Stimulated activated naive CD4-positive, alpha-beta T cell (primary cell): ENCODE measurements at places on chromosomes 1 and 21.

DNA sequence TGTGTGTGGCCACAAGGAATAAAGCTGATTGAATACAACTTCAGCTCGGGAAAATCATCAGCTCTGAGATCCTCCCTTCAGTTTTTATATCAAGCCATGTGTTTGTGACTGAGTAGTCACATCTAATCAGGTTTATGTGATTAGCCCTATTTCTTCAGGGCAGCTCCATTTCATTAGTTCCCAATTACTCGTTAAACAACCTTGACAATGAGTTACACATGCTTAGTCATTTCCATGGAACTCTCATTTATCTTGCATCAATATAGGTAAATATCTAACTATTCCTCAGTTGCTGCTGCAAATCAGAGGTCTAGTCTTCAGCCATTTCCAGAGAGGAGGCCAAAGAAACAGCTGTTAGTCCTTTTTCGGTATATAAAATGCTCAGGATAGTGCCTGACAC, 16.3 kb downstream of the CRB1 start:
- DNase-seq, result no peak

GRCh38 chr1:20931930-20932436, 144.9 kb upstream of the HP1BP3 start:
- DNase-seq, result no peak

DNA sequence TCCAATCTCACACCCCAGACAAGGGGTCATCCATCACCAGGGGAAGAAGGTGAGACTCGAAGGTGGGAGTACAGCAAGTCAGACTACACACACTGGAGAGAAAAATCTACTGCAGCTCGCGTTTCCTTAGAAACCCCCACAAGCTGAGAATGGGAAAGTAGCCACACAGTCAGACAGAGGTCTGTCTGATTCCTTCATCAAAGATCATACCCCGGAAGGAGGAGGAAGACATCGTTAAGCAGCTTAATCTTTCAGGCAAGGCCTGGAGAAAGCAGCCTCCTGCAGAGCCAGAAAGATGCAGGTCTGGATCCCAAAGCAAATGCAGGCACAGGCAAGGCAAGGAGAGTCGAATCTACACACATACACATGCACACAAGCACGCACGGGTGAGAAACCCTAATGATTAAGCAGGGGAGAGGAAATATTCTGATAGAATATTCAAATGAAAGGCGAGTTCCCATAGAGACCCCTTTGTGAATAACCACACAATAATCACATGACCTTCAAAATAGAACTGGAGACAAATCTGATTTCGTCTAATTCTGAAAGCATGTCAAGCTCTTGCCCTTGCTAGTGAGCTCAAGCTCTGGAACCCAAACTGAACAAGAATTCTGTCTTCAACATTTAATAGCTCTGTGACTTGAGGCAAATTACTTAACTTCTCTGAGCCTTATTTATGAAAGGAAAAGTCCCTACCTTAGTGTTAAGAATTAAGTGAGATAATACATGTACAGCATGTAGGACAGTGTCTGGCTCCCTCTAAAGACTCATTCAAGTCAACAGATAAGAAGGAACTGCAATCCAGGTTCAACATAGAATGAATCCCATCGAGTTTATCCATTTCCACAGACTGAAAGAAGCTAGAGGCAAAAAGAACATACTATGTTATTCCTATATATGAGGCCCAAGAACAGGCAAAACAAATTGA, 387.8 kb downstream of the OMA1 start:
- DNase-seq, result no peak

DNA sequence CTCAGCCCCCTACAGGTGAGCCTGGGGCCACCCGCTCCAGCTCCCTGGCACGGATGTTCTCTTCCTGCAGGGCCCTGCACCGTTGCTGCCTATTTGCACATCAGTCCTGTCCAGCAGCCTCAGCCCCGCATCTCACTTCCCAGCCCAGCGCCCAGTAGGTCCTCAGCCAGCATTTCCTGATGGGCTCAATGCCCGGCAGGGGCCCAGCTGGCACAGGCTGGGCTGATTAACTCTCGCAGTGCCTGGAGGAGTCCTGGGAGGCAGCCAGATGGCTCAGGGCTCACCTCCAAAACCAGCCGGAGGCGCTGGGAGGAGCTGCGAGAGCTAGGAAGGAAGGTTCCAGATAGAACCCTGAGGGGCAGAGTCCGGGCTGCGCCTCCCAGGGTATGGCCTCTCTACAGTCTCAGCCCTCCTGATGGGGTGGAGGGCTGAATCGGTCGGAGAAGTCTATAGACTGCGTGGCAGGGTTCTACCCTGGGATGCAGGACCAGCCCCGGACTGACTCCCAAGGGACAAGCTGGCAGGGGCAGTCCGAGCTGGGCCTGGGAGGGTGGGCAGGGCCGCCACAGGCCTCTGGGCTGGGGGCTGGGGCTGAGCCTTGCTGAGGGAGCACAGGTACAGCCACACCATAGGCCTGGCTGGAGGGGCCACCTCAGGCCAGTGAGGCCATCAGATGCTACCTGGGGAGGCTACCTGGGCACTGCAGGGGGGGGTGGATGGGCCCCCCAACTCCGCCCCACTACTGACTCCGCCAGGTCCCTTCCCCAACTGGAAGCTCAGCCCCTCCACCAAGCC, 19.2 kb upstream of the CLSTN1 start:
- no peak for DNase-seq

- DNase-seq, result peak; percentile 26
These were observed 36.7 kb downstream of the ZNF695 start for GRCh38 chr1:246971090-246971721.

DNA sequence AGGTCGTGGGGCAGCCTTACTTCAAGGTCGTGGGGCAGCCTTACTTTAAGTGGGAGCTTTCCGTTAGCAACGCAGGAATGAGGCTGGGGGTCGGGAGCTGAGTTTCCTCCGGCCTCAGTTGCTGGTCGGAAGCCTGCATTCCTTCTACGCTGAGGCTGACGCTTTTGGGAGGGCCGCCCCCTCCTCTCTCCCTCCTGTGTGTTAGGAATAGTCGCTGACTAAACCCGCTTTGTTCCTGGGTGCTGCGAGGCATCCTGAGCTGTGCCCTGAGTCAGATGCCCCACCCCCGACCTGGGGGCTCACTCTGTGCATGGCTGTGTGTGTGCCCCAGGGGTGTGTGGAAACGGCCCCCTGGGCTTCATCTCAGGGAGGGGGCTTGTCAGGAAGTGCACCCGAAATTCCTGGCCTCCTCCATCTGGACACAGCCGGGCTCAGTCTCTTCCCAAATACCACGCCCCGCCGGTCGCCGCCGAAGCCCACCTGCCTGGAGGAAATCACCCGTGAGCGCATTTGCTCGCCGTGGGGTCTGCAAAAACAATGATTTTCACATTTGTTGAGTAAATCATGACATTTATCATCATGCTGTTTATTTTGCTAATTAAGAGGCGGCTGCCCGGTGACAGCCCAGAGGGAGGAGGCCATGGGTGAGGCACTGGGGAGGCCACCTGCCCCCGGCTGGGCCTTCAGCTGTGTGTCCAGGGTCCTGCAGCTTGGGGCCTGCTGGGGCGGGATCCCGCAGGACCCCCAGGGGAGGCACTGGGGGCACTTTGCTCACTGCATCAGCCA, 121.4 kb downstream of the PRDM16 start:
- DNase-seq, result no peak

DNA sequence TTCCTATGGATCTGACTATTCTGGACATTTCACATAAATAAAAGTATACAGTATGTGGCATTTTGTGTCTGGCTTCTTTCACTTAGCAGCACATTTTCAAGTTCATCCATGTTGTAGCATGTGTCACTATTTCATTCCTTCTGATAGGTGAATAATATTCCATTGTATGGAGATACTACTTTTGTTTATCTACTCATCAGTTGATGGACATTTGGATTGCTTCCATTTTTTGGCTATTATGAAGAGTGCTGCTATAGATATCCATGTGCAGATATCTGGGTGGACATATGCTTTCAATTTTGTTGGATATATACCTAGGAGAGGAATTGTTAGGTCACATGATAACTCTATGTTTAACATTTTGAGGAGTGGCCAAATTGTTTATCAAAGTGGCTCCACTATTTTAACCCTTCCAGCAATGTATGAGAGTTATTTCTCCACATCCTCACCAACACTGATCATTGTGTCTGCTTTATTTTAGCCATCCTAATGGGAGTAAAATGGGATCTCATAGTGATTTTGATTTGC, 21.9 kb upstream of the MEF2D start:
- no peak for DNase-seq

- no peak for DNase-seq
These were observed 14.5 kb downstream of the PDZK1IP1 start for GRCh38 chr1:47175227-47175934.

DNA sequence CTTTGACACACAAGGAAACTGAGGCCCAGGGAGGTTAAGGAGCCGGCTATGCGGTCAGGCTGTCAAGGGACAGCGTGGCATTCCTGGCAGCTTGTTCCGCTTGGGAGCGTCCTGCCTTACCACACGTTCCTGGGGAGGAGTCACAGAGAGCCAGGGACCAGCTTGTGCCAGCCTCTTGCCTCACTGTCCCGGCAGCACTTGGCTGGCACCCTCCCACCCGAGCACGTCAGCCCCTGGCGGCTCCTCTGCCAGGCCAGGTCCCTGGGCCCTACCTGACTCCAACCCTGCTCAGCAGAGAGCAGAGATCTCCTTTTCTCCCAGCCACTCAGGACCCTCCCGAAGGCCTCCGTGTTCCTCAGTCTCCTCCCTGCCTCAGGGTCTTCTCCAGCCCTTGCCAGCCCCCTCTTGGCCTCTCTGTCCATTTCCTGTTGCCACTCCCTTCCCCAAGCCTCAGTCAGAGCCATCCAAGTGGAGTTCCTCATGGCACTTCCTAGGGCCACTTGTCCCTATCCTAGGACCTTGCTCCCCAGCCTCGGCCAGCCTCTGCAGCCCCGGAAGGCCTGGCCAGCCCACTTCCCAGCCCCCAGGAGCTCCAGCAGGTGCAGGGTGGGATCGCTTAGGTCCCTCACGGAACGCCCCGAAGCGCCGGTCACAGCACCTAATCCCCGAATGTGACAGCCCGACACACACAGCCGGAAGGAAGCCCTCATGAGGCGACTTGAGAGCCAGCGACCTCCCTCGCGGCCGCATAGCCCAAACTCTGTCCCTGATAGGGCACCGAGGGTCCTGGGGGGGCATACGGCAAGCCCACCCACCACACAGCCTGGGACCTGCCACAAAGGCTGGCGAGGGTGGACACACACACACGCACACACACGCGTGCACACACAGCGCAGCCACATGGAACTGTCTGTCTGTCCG, 130.3 kb downstream of the CASZ1 start:
- no peak for DNase-seq

GRCh38 chr1:36151845-36152203, 2.5 kb upstream of the TRAPPC3 start:
- DNase-seq, result peak; percentile 27

- DNase-seq, result no peak
These were observed 491.5 kb downstream of the NUF2 start for GRCh38 chr1:163813251-163813650.

DNA sequence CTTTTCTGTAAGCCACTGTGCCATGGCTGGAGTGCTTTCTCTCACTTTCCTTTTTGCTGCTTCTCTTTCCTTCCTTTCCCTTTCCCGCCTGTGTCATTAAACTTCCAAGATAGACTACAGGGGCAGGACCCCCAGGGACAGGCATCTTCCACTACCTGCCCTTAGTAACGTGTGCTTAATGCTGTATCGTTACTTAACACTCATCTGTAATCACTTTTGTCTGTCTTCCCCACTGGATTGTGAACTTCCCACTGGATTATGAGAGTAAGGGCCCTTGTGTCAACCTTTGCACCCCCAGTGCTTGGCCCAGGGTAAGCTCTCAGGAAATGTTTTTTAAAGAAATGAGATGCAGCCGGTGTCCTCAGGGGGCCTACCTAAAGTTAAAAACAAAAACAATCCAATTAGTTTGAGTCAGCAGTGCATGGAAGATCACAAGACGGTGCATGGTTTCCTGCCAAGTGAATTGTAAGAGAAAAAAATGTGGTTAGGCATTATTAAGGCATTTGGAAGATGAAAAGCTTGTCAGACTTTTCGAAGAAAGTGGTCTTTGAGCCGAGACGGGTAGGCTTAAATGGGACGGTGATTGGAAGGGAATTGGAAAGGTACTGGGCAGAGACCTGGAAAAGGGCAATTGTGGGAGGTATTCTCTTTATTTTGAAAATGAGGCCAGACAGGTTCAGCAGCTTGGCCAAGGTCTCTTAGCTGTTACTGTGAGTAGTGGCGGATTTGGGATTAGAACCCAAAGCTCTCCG, 958 bp downstream of the LYPLAL1 start:
- DNase-seq, result peak; percentile 6

DNA sequence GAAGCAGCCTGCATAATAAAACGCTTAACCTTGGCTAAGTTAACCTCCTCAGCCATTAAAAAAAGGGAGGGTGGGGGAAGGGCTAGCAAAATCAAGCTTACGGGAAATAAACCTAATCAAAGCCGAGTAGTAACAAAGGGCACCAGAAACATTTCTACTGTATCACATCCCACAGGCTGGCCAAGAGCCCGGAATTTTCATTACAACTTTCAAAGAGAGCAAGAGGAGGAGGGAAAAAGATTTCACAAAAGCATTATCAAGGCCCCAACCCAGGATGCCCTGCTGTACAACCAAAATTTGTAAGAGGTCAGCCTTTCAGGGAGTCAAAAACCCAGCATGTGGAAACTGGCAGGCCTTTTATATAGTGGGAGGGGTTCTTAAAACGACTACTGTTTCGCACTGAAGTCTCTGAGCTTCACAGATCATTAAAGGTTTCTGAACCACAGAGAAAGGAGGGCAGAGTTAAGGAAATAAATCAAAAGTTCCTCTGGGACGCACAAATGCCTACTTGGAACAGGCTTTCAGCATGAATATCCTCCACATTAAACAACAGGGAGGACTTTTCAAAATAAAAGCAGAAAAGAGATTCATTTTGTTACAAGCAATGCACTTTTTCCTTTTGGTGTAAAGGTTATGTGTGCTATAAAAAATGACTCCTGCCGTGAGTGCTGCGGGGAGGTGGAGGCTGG, 90.4 kb downstream of the SLC45A1 start:
- no peak for DNase-seq

DNA sequence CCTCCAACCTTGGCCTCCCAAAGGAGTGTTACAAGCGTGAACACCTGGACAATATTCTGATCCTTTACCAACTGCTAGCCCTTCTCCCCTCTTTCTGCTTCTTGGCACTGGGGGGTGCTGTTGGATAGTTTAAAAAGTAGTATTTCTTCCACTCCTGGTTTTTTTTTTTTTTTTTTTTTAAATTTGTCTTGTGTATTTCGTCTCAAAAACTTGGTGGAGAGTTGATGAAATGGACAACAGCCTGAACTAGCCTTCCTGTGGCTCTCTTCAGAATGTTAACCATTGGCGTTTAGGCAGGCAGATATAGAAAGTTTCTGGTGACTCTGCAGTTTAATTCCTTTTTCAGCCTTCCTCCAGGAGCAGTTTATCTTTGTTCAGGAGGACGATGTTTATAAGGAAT, 69.7 kb upstream of the USP24 start:
- DNase-seq, result no peak

GRCh38 chr1:52366517-52366827, 467 bp upstream of the CC2D1B start:
- DNase-seq, result no peak

DNA sequence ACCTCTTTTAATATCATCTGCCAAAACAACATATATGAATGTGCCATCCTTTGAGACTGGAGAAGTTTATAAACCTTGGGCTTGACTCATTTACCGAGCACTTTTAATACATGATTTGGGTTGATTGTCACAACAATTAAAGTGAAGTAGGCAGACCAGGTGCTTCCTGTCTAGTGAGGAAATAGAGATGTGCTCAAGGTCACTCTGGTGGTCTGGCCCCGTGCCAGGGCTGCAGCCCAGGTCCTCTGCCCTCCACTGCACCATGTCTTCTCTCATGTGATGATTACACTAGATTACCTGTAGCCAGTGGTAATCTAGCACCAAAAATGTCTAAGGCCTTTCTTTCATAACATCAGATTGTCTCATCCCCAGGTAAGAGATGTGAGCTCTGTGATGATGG, 61.8 kb upstream of the LAMC2 start:
- DNase-seq, result no peak
